H1 (cell line): ENCODE measurements at places on chromosomes 7 and 10. TPM values are rescaled to one million over a fixed set of nuclear protein-coding genes. Genes with fewer than 3 reads are reported as not detected.

Gene SMO
- total RNA-seq, result 61.2 and 64.5 TPM in 2 replicates

Gene MSANTD7
- 15.2 and 16.0 TPM in 2 replicates for total RNA-seq

Gene TMEM236
- total RNA-seq, result 0.07 and 0.11 TPM in 2 replicates

Gene PPP1R3C
- total RNA-seq, result 1.3 and 1.7 TPM in 2 replicates

Gene CPEB3
- 1.7 and 1.9 TPM in 2 replicates for total RNA-seq

DNA sequence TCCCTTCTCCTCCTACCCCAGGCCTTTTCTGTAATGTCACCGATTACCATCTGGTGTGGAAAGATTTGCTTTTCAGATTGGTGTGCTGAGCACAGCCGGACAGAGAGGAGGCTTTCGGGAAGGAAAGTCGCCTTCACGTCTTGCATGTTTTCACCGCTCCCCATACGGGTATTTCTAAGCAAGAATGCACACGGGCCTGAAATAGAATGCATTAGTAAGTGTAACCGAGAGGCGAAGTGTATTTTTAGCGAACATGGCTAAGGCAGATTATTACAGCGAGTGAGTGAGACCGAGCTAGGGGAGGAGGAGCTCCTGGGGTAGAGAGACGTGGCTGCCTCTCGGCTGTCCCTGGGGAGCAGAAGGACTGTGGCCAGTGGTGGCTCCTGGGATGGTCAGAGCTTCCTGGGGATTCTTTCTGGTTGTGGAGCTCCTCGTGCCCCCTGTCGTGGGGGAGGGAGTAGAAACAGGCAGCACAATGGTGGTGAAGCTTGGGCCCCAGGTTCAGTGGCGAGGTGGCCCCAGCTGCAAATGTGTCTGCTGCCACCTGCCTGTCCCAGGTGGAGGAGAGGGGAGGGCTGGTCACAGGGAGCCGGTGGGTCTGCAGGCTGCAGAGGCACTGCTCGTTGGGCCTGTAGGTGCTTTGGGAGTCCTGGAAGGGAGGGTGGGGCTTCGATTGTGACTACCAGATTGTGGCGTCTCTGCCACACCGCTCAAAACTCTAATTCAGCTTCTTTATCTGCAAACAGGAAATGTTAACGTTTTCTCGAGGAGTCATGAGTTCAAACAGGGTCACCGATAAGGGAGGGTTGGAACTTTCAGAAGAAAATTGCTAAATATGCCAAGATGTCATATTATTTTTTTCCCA, 135.8 kb downstream of the CAMK1D start:
- peak; percentile 9 for DNase-seq

DNA sequence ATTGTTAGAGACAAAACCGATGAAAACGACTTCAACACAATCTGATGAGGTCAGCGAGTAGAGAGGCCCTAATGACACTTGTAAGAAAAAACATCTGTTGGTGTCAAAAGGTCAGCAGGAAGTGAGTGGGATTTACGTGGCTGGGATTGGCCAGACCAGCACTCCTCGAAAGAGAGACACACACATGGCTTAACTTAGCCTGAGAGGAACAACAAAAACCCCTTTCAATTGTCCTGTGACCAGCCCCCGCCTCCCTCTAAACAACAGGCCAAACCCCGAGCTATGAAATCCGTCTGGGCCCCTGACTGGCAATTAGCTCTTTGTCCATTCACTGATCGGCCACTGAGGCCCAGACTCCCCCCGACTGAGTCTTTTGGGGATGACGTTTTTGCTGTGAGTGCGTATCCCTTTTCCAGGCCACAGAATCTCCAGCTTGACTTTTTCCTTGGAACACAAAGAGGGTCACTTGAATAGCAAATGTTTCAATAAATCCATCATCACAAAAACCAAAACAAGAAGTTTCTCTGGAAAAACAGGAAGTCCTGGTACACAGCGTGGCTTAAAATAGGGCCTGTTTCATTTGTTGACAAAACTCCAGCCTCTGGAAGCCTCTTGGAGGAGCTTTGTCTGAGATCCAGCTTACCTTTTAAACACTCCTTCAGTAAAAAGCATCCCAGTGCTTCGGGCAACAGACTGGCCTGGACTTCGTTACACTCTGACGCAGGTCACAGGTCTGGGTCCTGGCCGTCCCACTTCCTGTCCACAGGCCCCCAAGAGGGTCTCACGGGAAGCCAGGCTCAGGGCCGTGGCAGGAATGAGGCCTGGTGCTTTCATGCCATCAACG, 103.0 kb downstream of the CTBP2 start:
- no peak for DNase-seq

- no peak for DNase-seq
Observed at GRCh38 chr10:131233611-131234258, 77.8 kb downstream of the TCERG1L start.

DNA sequence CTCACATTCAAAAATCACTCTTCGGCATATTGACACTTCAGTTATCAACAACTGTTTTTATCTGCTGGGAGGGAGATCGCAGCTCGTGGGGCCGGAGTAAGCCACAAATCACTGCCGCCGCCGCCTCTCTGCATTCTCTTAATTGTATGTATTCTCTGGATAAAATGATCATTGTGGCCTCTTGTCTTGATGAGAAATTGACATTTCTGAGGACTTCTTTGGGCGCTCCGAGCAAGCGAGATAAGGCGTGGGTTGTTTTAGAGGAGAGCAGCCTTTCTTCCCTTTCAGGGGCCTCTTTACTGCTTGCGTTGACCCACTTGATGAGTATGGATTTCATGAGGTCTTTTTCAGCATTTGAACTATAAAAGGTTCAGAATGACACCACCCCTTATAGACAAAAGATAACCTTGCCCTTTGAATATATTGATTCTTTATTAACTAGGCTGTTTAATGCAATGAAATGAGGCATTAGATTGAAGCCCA, 130.6 kb downstream of the EBF3 start:
- no peak for DNase-seq

DNA sequence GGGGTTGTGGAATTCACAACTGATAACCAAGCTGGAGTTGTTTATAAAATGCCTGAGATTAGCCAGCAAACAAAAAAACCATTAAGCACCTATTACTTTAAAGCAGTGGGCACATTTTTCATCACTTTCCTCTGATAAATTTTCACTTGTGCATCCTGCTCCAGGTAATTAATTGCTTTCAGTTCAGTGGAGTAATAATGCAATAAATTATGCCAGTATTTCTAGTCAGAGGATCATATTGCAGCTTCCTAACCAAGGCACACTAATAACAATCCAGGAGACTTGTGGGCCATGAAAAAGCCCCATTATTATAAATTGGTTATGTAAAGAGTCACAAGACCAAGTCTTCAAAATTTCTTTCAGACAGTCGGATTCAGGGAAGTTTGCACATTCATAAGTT, 193.2 kb downstream of the LRMDA start:
- no peak for DNase-seq

- no peak for DNase-seq
Observed at GRCh38 chr7:81294897-81295515, 376.2 kb upstream of the SEMA3C start.

- no peak for DNase-seq
Observed at GRCh38 chr7:155611808-155612447, 32.5 kb upstream of the RBM33 start.

- DNase-seq, result no peak
Observed at GRCh38 chr10:131979821-131980270, 1.9 kb downstream of the BNIP3 start.

DNA sequence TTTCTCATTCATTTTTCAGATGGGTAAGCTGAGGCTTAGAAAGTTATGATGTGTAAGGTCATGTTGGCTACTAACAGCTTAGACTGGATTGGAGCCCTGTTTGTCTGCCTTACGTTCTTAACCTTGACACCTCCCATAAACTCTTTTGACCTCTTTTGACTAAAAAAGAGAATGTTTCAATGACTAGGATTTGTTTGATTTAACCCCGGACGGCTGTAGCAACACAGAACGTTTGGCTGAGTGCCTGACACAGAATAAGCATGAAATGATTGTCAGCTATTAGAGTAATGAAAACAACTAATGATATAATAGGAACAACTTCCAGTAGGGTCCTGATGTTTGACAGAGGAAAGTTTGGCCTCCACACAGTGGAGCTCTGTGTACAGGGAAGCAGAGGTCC, 83.3 kb upstream of the PDZD8 start:
- no peak for DNase-seq

- no peak for DNase-seq
Observed at GRCh38 chr7:22675917-22676343, 51.1 kb upstream of the IL6 start.

DNA sequence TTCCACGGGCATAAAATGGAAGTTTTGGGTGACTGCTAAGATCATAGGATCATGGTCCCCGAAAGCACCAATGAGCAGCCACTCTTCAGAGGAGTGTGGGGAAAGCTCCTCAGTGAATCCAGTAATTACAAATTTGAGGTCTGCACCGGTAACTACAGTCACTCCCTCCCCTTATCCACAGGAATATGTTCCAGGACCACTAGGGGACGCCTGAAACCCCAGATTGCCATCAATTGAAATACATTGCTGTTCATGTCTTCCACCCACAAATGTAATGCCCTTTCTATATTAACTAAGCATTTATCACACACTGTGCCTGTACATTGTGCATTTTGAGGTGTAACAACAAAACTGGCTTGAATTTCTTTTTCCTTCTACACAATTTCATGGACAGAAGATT, 447.9 kb upstream of the PFKP start:
- no peak for DNase-seq

- DNase-seq, result no peak
Observed at GRCh38 chr7:155930527-155930926, 118.3 kb upstream of the SHH start.

GRCh38 chr10:128853537-128853936, 613.5 kb upstream of the MGMT start:
- DNase-seq, result peak; percentile 20

GRCh38 chr10:31464552-31464951, 145.5 kb downstream of the ZEB1 start:
- no peak for DNase-seq

DNA sequence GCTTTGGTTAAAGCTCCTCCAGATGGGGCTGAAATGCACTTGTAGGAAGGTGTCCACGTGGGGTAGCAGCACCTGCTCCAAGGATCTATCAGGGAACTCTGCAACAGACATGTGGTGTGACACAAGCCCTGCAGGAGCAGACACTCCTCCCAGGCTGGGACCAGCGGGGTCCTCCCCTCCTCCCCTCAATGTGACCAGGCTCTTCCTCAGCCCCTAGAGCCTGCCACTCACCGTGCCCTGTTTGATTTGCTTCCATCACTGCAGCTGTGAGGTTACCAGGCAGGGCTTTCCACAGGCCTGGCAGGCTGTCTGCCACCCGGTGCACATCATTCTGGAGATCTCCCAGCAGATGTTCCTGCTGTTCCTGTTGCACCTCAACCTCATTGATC, 13.4 kb downstream of the MMRN2 start:
- no peak for DNase-seq

- no peak for DNase-seq
Observed at GRCh38 chr7:141946796-141947195, at the start of gene CLEC5A. Gene CLEC5A, minus strand, starts transcription at chr7:141946974. Its CDS starts 682 bp downstream, at chr7:141946292.

- DNase-seq, result no peak
Observed at GRCh38 chr10:78849115-78849514, 219.7 kb upstream of the ZMIZ1 start.

- DNase-seq, result no peak
Observed at GRCh38 chr7:110454713-110455112, 636.2 kb upstream of the LRRN3 start.

DNA sequence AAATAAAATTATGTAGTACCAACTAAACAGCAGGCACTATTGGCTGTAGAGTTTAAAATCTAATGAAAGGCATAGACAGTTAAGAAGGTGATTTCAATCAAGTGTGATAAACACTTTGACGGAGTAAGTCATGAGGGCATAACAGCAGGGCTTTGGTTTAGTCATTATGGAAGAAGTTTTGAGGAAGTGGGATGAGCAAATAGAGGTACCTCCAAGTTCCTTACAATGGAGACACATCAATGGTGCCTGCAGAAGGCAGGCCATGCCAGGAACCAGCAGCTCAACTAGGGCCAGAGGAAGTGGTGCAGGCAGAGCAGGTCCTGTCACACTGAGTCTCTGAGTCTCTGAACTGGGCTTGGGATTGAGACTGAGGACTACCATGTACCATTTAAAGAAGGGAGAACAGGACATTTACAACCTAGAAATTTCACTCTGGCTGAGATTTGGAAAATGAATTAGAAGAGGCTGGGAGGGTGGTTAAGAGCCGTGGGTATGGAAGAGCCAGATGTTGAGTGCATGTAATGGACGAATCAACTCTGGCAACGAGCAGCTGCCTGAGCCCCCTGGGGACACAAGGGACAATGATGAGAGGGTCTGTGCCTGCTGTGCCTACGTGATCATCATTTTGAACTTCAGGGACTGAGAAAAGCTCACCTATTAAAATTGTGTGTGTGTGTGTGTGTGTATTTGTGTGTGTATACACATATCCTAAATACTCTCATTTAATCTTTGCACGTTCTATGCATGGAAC, 208.7 kb upstream of the POM121L12 start:
- DNase-seq, result no peak

DNA sequence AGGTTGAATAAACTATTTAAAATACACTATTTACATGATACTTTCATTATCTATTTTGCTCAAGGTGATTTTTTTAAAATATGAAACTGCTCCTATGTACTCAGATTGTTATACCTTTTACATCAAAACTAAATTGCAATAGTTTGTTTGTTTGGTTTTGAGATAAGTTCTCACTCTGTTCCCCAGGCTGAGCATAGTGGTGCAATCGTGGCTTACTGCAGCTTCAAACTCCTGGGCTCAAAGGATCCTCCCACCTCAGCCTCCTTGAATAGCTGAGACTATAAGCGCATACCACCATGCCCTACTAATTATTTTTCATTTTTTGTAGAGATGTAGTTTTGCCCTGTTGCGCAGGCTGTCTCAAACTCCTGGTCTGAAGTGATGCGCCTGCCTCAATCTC, 12.7 kb downstream of the TAS2R60 start:
- no peak for DNase-seq

DNA sequence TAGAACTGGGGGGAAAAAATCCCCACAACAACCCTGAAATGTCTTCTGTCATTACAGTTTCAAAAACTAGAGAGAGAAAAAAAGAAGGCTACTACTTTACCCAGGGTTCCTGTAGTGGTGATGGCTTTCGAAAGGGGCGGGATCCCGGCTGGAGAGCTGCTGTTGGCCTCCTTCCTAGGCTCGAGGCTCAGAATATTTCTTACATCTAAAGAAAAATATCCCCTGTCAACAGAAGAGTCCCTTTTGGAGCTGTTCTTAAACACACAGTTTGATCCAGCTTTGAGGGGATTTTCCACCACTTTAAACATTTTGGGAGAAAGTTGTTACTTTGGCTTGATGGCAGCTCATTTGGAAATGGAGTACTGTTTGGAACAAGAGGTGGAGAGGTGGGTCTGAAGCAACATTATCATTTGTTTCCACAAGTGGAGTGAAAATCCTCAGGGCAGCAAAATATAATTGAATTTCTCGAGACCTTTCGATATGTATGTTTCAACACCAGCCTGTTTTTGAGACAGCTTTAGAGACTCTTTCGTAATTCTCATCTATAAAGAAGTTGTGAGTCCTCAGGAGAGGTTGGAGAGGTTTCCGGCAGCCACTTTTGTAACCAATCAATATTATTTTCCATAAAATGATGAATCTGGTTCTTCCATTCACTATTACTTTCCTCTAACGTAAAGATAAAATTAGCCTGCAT, 5.1 kb downstream of the HOXA13 start:
- DNase-seq, result no peak

DNA sequence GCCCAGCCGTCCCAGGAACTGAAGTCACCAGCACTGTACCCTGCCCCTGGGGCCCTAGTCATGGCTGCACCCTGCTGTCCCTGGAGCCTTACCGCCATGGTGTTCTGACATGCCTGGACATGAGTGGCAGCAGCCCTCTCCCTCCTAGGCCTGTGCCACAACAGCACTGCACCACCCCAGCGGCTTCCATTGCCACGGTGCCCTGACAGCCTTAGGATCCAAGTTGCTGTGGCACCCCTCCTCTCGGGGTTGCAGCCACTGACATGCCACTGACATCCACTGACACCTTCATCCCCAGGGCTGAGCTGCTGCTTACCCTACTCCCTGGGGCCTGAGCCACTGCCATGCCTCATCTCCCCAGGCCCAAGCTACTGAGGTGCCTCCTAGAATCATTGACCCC, 39.6 kb upstream of the SHH start:
- no peak for DNase-seq
